ENCODE measurements at places on chromosomes 12 and 14.
A peak's percentile ranks its signal among the peaks of the same experiment; 100 is the strongest.

DNA sequence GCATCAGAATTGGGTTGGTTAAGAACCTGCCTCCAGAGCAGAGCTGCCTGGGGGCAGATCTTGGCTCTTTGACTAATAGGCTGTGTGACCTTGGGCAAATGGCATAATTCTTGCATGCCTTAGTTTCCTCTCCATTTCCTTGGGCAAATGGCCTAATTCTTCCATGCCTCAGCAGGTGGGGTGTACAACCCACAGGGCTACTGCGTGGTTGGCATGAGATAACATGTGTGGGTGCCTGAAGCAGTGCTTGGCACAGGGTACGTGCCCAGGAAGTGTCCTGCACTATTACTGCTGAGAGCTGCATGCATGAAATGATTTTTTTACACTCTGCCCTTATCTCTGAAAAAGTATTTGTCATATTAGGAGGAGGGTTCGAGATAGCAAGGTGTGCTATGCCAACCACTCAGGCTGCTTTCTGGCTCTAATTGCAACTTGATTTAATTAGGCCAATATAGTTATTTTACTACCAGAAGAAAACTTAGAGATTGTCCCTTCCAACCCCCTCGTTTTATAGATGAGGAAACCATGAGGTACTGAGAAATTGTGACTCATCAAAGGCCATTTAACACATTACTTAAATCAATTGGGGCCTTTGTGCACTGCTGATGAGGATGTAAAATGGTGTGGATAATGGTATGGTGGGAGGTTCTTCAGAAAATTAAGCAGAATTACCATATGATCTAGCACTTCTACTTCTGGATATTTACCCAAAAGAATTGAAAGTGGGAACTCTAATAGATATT lies 161.6 kb upstream of the HIF1A start:
- DNase-seq = no peak

DNA sequence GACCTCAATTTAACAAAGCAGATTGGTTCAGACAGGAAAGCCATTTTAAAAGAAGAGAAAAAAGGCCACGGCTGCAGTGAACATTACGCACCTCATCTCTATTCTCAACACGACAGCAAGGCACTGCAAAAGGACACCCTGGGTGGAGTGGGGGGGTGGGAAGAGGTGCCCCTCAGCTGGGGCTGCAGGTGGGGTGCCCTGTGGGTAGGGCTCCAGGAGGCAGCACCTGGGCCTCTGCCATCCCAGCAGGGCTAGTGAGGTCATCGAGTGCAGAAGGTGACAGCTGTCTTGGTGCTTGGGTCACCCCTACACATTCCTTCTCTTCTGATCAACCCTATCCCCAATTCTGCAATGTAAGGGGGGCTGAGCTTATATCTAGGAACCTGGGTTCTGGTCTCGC lies 142.9 kb upstream of the PRMT8 start:
- DNase-seq = no peak

- no peak for DNase-seq
Observed at GRCh38 chr12:82523996-82524395, 162.7 kb upstream of the TMTC2 start.

- DNase-seq = peak; percentile 32
Observed at GRCh38 chr14:89618811-89619551, 201.9 kb upstream of the FOXN3 start.

DNA sequence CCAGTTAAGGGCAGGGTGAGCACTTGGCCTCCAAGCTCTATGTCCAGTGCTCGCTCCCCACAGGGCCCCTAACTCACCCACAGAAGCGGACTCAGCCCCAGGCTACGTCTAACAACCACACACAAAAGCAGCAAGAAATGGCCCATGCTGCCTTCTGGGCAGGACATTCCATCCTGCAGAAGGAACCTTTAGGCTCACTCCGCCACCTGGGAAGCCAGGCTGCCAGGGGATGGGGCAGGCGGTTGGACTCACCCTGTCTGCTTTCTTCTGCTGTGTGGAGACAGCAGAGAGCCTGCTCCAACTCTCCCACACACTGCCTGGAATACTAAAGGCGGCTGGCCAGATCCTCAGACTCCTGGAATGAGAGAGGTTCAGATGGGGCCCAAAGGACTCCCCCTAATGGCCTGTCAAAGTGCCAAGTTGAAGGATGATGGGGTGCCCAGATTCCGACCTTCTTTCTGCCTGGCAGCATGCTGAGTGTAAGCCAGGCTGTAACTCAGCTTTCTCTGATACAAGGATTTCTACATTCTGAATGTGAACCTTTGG lies 27.7 kb upstream of the BLTP3B start:
- DNase-seq = no peak

DNA sequence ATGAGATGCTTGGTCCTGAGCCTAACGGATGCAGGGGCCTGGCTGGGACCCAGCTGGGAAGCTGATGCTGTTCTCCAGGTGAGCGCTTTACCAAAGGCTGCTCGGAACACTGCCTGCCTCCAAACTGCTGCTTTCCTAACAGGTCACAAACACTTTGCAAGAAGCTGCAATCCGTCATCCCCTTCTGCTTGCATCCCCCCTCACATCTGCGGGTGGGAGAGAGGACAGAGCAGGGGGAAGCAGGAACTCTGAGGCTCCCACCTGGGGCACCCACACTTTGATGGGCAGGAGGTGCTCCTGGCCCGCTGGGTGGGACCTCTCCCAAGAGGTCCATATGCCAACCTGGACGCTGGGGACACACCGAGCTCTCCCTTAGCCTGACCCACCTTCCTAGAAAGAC lies 24.9 kb upstream of the PPP2R5C start:
- no peak for DNase-seq

- DNase-seq = no peak
Observed at GRCh38 chr12:4322726-4323125, 1.7 kb downstream of the TIGAR start.

- DNase-seq = no peak
Observed at GRCh38 chr12:32901553-32901952, 5.0 kb upstream of the PKP2 start.

DNA sequence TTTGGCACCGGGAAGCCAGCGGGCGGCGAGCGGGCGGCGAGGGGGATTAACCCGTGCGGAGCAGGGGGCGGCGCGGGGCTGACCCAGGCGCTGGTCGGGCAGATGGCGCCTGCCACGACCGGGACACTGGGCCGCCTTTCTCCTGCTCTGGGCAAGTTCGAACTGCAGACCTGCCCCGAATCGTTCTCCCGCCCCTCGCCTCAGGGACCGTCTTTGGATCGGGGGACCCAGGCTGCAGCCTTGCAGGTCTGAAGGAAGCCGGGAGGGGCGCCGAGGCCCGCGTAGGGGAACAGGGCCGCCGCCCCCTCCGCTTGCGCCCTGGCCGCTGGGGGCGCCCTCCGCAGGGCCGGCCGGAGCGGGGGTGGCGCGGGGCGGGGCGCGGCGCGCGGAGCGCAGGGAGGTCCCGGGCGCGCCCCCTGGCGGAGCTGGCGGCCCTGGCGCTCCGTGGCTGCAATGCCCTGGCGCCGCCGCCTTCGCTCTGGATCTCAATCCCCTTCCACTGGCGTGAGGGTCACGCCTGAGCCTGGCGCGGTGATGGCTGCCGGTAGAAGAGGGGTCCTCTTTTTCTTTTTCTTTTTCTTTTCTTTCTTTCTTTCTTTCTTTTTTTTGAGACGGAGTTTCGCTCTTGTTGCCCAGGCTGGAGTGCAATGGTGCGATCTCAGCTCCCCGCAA lies 449 bp upstream of the LTBP2 start:
- DNase-seq = peak; percentile 60

DNA sequence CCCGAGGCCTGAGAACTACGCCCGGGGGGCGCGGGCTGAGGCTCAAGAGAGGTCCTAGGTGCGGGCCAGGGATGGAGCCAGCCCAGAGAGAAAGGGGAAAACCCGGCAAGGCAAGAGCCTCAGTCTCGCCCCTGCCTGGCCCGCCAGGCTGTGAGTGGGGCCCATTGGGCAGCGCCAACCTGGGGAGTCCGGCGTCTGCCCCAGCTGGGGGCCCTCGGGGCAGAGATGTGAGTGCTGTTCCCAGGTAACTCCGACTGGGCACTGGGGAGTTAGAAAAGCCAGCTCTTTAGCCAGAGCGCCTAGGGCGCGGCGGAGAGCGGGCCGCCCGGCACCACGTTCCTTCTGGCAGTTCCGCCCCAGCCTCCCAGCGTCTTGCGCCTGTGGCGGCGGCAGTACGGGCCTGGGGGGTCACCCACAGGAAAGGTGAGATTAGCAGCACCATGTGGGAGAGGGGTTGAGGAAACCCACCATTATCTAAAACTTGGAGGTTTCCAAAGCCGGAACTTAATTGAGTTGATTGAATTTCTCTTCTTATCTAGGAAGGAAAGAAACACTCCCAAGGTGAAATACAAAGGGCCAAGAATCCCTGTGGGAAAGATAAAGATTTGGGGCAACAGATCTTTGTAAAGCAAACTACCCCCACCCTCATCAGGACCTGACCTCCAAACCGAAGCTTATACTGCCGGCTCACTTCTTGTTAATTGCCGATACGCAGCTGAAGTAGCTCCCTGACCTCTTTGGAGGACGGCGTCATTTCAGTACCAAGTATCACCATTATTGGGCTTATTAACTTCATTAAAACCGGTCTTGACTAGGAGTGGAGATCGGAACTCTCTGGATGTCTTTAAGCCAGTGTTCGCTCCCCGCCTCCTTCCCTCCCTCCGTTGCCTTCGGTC lies 11.6 kb downstream of the OTX2 start:
- DNase-seq = no peak

DNA sequence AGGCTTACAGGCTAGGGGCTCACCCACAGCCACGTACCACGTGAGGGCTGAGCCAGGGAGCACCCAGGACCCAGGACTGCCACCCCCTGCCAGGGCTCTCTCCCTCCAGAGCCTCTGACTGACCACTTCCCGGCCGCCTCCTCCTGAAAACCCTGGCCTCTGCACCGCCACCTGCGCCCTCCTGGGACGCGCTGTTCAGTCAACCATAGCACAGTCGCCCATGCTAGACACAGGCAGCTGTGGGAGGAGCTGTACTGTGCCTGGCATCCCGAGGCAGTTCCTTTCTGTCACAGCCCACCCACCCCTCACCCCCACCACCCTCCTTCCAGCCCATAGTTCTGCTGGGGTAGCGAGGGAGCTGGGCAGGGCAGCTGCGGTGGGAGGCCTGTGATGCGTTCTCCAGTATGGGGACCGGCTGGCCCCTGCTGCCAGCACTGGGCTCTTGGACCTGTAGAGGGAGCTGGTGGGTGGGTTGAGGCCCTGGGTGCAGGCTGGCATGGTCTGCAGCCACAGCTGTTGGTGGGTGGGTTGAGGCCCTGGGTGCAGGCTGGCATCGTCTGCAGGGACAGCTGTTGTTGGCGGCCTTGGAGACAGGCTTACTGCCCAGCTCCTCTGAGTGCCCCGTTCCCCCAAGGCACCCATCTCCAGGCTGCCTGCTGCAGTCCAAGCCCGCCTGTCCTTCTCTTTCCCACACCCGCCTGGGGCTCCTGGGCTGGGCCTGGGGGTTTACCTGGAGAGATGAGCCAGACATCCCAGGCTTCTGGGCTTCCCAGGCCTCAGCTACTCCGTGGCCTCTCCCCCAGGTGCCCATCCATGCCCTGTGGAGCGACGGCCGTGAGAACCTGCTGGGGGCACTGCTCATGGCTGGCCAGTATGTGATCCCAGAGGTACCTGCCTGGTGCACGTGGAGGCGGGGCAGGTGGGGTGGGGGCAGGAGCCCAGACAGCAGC lies 11.5 kb downstream of the ASPG start:
- DNase-seq = no peak

- no peak for DNase-seq
Observed at GRCh38 chr14:53651096-53651740, 305.4 kb downstream of the BMP4 start.

DNA sequence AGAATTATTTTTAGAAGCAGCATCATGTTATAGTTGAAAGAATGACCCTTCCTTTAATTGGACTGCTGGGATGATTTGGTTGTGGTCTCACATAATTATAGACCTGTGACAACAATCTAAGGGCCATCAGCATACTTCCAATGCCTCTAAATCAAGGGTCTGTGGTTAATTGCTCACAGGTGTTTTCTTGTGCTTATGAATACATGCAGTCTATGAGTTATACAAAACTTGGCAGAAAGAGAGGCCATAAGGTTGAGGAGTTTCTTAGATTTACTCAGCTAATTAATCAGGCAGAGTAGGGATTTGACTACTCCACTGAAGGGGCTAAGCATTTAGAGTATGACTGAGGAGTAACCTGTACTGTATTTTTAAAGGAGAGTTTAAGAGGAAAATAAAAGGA lies 37.0 kb upstream of the FRMD6 start:
- DNase-seq = no peak

DNA sequence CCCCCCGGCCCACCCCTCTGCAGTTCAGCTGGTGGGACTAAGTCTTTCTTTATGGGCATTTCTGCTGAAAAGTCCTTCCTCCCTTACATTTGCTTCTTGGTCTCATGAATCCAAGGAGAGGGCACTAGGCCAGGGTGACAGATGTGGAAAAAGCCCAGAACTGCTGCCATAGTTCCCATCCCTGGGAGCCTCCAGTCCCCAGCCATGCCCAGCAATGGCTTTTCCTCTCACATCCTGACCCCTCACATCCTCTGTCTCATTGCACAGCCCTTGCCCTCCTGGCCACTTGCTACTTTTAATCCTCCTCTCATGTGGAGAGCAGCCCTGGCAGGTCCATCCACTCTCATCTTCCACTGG lies 122.5 kb downstream of the ZFP36L1 start:
- no peak for DNase-seq

GRCh38 chr12:128823216-128823915 lies 392 bp downstream of the SLC15A4 start:
- no peak for DNase-seq

Data from stimulated activated CD8-positive, alpha-beta memory T cell treated with anti-CD3 and anti-CD28 coated beads, Interleukin-15, amount 100 ng/mL, for 1 hour (primary cell).